ENCODE measurements at places on chromosomes 4 and X.
A peak's percentile ranks its signal among the peaks of the same experiment; 100 is the strongest.

GRCh38 chr4:145840162-145840768 is 98.4 kb downstream of the ZNF827 start:
- no peak for DNase-seq

DNA sequence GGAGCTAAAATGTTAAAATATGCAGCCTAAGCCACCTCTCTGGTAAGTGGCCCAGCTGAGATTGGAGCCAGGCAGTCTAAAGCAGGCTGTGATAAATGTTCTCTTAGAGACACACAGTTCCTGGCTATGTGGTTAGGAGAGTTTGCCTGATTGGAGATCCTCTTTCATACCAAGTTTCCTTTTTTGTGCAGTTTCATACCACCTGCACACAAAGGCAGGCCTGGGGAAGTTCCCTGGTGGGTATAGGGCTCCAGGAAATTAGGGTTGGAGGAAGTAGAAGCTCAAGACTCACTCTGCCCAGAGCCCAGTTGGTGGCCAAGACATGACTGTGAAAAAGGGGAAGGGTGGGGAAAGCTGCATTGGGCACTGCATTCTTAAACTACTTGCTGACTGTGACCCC is 16.9 kb downstream of the CYBB start:
- DNase-seq: no peak

DNA sequence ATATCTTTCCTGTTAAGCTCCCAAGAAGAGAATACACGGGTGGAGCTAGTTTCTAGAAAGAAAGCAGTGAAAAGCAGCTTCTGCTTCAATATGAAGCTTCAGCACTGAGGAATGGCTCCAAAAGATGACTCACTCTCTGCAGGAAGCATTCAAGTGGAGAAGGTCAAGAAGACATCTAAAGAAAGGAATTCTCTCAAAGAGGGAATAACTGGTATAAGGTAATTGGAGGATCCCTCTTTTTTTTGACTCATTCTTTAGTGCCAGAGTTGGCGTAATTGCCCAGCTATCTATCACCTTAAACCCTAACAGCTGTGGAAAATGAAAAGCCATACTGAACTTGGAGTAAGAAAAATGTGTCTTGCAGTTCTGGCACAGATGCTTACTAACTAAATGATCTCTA is 3.5 kb downstream of the EDA2R start:
- no peak for DNase-seq

GRCh38 chrX:25048178-25048577 is 32.4 kb upstream of the ARX start:
- DNase-seq: no peak

DNA sequence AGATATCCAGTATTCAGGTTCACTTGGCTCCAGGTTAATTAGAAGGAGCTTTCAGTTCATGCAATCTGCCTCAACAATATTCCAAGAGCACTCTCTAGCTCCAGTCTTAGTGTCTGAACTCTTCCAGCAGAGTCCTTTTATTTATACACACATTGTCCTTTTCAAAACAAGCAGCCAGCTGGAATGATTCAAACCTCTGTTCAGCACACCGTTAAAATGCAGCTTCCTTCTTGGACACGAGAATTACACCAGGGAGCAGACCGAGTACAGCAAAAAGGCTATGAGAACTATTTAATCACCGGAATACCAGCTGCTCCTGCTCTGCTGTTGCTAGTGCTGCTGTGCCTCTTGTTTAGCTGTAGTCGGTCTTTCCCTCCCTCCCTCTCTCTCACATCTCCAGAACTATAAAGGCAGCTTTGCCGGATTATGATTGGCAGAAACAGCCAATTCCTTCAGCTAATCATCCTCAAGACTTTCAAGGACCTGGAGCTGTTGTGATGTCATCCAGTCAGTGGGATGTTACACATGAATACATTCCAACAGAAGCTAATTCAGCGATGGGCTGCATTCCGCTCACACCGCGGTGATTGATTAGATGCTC is at the start of gene NDST4:
NDST4 (minus strand) TSS at position 115 of the 601 bp plus-strand sequence. CDS start 36,584 bp downstream, outside the sequence.
- no peak for DNase-seq

DNA sequence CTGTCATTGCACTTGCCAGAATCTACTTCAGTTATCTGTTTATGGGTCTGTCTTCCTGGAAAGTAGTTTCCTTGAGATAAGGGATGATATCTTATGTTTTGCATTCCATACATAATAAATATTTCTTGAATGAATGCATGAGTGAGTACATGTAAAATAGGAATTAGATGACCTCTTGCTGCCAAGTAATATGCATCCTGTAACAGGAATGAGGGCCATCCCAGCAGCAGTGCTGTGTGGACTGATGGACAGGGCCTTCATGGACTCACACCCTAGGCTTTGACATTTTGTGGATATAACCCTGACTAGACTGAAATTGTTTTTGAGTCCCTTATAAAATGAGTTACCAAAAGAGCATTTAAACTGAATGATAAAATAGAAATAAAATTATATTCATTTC is 77.2 kb upstream of the NEIL3 start:
- DNase-seq: no peak

GRCh38 chr4:24472514-24473308 is 111.6 kb downstream of the DHX15 start:
- DNase-seq: peak; percentile 26

DNA sequence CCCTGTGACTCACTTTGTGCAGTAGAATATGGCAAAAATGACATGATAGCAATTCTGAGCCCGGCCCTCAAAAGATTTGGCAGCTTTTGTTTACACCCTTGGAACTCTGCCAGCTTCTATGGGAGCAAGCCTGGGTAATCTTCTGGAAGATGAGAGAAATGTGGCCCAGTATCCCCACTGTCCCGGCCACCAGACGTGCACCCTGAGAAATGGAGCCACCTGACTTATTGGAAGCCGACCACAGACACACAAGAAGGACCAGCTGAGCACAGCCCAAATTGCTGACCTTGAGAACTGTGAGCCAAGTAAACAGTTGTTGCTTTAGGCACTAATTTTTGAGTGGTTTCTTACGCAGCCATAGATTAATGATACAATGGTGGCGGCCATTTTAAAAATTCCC is 197.0 kb downstream of the STIM2 start:
- DNase-seq: no peak

GRCh38 chr4:10183462-10183861 is 66.9 kb upstream of the WDR1 start:
- no peak for DNase-seq

All from stimulated activated CD4-positive, alpha-beta T cell treated with anti-CD3 and anti-CD28 coated beads, TNF-alpha, amount 100 ng/mL, for 1 hour (primary cell).